ENCODE measurements at places on chromosomes 16 and 17.

- DNase-seq = peak; percentile 93
Observed at GRCh38 chr17:27892866-27893769, at the start of gene LYRM9. LYRM9 (minus strand) TSS chr17:27893365; CDS start chr17:27882694, 10,671 bp downstream.

DNA sequence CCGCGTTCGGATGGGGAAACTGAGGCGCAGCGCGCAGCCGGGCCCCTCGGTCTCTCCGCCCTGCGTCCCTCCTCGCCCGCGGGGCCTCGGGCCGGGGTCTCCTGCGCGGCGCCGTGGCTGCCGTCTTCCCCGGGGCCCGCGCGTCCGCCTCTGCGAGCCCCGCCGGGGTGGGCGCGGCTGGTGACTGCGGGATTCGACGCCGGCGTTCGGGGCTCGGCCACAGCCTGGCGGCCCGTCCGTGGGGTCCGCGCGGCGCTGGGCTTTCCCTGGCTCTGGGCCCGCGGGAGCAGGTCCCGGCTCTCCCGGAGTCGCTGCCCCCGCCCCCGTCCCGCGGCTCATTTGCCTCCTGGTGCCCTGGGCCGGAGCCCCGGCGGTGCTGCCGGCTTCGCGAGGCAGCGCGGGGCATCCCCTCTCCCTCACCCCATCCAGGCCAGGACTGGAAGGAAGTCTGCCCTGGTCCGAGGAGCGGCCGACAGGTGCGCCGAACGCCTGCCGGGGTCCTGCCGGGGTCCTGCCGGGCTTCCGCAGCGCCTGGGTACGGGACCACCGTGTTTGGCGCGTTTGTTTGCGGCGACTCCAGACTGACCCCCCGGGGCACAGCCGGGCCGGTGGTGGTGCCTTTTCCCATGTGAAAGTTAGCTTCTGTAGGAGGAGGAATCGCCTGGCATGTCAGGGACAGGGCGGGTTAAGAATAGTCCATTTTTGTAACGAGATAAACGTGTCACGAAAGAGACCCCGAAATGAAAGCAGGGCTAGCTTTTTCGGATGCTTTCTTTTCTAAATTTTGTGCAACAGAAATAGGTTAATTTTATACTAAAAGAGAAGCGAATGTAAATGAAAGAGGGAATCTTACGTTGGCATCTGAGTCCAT is 671 bp downstream of the CHMP6 start:
- DNase-seq = peak; percentile 57

DNA sequence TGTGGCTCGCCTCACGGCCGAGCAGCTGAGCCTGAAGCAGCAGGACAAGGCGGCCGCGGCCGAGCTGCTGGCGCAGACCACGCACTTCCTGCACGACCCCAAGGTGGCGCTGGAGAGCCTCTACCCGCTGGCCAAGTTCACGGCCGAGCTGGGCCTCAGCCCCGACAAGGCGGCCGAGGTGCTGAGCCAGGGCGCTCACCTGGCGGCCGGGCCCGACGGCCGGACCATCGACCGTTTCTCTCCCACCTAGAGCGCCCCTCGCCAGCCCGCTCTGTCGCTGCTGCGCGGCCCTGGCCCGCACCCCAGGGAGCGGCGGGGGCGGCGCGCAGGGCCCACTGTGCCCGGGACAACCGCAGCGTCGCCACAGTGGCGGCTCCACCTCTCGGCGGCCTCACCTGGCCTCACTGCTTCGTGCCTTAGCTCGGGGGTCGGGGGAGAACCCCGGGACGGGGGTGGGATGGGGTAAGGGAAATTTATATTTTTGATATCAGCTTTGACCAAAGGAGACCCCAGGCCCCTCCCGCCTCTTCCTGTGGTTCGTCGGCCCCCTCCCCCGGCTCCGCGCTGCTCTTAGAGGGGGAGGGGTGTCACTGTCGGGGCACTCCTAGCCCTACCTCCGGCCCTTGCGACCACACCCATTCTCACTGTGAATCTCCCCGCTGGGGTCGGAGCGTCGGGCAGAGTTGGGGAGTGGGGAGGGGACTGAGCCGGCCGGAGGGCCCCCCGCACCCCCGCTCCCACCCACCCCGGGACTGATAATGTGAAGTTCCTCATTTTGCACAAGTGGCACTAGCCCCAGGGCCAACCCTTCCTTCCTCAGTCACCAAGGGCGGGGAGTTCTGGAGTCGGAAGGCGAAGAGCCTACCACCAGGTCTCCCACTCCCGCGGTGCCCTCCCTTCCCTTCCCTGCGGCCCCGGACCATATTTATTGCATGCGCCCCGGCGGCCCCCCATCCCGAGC is 4.0 kb downstream of the HIC1 start:
- peak; percentile 82 for DNase-seq

- no peak for DNase-seq
Observed at GRCh38 chr16:69848637-69849545, 86.8 kb downstream of the WWP2 start.

- no peak for DNase-seq
Observed at GRCh38 chr16:8388684-8389083, 201.6 kb downstream of the TMEM114 start.

DNA sequence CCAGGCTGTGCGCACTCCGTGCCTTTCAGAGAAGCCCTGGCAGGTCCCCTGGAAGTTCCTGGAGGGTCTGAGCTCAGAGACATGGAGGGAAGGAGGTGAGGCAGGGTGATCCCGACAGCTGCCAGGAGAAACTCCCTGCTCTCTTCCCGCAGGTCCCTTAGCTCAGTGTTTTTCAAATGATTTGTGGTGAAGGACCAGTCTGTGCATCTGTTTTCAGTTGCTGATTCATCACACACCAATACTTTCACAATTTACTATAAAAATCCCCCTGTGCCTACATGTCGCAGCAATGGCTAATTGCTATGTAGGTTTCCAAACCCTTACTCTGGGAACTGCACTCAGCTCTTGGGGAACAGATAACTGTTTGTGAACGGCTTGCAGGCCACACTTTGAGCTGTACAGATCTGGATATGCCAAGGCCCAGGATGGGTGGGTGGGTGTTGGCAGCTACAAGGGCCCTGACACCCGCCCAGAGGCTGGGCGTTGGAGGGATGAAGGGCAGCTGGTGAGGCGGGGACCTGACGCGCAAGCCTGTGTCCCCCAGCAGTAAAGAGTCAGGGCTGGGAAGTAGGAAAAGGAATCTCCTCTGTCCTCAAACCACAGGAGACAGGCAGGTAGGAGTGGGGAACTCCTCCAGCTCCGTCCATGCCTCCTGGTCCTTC is 20.5 kb upstream of the EMP2 start:
- no peak for DNase-seq

DNA sequence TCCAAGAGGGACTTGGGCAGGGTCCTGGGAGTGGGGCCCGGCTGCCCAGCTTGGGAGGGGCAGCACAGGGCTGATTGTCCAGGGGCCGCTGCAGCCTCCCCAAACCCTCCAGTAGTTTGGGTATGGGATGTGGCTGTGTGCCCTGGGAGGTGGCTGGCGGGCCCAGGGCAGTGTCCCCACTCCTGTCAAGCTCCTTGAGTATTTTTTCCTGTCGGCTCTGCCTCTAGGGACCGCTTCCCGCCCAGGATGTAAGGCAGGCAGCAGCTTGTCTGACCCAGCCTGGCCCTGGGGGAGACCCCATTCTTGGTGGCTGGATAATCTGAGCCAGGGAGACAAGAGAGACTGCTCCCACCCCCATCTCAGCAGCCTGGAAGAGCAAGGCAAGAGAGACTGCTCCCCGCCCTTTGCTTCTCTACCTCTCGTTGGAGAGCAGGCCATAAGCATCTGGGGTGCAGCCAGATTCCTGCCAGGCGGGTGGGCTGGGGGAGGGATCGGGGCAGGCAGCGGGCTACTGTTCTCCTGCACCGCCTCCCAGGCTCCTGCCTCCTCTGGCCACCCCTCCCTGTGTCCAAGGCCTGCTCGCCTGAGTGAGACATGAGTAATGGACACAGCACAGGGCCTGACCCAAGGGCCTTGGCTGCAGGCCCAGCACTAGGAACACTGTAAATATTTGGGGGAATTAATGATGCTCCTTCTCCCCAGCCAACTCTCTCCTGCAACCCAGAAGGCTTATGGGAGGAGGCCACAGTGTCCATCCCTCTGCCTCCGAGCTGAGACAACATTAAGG is 18.4 kb upstream of the ITGA3 start:
- no peak for DNase-seq

GRCh38 chr17:40707745-40708144 is 4.2 kb upstream of the KRT24 start:
- DNase-seq = no peak

DNA sequence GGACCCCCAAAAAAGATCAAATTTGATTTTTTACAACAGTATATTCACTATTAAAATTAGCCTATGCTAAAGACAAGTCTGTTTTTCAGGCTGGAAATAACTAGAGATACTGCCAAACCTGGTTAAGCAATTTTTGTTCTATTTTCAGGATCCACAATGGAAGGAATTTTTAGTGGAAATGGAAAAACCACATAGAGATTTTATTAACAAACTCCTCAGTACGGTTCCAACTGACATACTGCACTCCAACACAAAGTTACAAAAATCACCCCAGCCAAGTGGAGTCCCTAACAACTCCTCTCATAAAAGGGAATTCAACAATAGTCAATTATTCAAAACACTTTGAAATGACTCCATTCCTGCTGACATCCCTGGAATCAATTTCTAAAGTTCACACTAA is 101.6 kb upstream of the TOB1 start:
- DNase-seq = no peak

GRCh38 chr17:4411201-4411600 is 22.5 kb upstream of the SPNS3 start:
- no peak for DNase-seq

- no peak for DNase-seq
Observed at GRCh38 chr16:82716361-82716855, 89.6 kb downstream of the CDH13 start.

DNA sequence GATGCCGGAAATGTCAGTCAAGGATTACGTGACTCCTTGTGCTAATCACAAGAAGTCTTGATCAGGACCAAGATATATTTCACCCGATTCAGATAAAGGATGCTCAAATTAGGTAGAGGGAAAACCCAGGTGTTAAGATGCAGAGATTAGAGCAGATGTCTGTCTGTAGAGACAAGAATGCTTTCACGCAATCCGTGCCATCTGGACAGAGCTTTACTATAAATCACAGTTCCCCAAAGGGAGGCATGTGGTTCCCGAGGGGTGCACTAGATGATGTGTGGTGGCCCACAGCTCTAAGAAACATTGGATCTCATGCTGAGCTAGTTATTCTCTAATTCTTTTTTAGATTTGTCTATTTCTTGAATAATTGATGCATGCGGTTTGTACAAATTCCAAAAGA is 9.8 kb upstream of the MAP3K14 start:
- no peak for DNase-seq

GRCh38 chr17:1229349-1229899 is 40.8 kb upstream of the BHLHA9 start:
- DNase-seq = peak; percentile 53

Measured in GM23338 (cell line).